ENCODE measurements at places on chromosomes 12 and 14. TPM values are rescaled to one million over a fixed set of nuclear protein-coding genes. Genes with fewer than 3 reads are reported as not detected.

The FSCB gene
- not detected for total RNA-seq

The C12orf56 gene
- total RNA-seq, result 2.8 TPM

The P2RX7 gene
- 0.23 TPM for total RNA-seq

The OR6C75 gene
- total RNA-seq, result not detected

GRCh38 chr14:34251662-34252061 is 210.4 kb downstream of the SPTSSA start:
- DNase-seq, result no peak

The SYNDIG1L gene
- not detected for total RNA-seq

The RNASE7 gene
- not detected for total RNA-seq

The MANSC4 gene
- total RNA-seq, result not detected

- no peak for DNase-seq
These were observed 10.0 kb upstream of the KLC1 start for GRCh38 chr14:103619057-103619456.

- DNase-seq, result no peak
These were observed 319 bp downstream of the GALNT6 start for GRCh38 chr12:51390891-51391282.

- no peak for DNase-seq
These were observed 25.8 kb downstream of the GPR135 start for GRCh38 chr14:59439256-59439965.

The DNAI7 gene
- total RNA-seq, result 0.10 TPM

DNA sequence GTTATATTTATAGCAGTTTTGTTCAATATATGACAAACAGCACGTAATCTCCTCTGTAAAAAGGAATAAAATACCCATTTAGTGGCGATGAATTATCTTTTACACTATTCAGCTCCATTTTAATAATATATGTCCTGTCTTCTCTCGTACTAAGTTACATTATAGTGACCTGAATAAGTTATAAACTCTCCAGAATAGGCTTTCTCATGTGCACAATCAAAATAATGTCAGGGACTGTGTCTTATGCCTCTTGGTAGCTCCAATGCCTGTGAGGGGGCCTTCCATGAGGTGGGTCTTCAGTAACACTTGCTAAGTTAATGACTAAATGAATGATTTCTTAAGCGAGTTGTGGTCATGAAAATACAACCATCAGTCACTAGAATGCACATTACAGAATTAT is 150.9 kb downstream of the MDGA2 start:
- DNase-seq, result no peak

The TRIM9 gene
- total RNA-seq, result 0.44 TPM

The KRT7 gene
- 16.8 TPM for total RNA-seq

GRCh38 chr14:49939884-49940510 is 47.1 kb downstream of the ARF6 start:
- no peak for DNase-seq

- DNase-seq, result no peak
These were observed 108.5 kb downstream of the DACT1 start for GRCh38 chr14:58746261-58746660.

The RFLNA gene
- total RNA-seq, result 5.4 TPM

GRCh38 chr12:100248886-100249285 is 18.0 kb downstream of the DEPDC4 start:
- no peak for DNase-seq

The GLIPR1L1 gene
- not detected for total RNA-seq

GRCh38 chr12:57458665-57459054 is 925 bp upstream of the GLI1 start:
- no peak for DNase-seq

The STON2 gene
- 0.36 TPM for total RNA-seq

DNA sequence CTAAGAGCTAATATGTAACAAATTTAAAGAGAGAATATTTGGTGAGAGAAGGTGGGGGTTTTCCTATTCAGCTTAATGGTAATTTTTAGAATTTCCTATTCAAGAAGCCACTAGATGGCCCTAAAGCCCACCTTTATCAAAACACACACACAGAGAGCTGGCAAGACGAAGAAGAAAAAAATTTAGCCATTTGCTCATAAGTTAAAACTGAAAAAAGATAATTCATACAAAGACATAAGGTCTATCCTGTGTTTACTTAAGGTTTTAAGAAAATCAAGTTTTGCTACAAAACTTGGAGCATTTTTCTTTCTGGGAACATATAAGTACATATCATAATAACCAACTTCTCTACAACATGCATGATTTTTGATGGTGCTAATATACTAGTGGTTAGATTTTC is 46.8 kb upstream of the PCED1B start:
- DNase-seq, result no peak

- DNase-seq, result no peak
These were observed 27.2 kb downstream of the KLC1 start for GRCh38 chr14:103656031-103656755.

- peak; percentile 35 for DNase-seq
These were observed 26.5 kb upstream of the ACTN1 start for GRCh38 chr14:69005432-69006148.

The CCDC85C gene
- total RNA-seq, result 96.6 TPM

The AICDA gene
- not detected for total RNA-seq

The ANG gene
- 1.9 TPM for total RNA-seq

The RASAL1 gene
- 0.28 TPM for total RNA-seq

GRCh38 chr14:87170179-87170578 is 822.8 kb downstream of the GALC start:
- DNase-seq, result no peak

The MSRB3 gene
- 89.7 TPM for total RNA-seq

DNA sequence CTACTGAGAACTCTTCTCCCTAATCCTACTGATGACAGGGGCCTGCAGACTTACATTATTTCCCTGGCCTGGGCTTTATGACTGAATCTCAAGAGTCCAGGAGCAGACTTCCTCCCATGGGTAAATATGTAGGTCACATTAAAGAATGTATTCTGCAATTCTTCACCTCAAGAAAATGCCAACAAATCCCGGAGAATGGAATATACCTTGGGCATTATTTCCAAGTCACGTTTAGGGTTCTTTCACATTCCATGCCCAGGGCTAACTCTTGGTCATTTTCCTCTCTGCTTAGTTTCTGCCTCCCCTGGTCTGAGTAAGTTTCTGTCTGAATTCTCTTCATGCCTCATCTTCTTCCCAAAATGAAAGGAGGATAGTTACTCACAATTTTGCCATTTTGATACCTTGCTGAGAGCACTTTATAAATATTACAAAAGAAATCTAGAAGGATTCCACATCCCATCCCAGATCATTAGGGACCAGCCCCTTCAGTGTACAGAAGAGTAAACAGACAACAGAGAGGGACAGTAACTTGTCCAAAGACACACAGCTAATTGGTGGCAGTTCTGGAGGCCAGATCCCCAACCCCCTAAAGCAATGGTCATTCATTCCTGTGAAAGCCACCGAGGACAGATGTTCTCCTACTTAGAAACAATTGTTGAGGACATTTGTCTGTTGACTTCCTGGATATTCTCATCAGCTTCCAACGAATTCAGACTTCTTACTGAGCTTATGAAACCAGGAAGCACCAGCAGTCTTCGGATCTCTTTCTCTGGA is 605 bp downstream of the PAH start:
- no peak for DNase-seq

DNA sequence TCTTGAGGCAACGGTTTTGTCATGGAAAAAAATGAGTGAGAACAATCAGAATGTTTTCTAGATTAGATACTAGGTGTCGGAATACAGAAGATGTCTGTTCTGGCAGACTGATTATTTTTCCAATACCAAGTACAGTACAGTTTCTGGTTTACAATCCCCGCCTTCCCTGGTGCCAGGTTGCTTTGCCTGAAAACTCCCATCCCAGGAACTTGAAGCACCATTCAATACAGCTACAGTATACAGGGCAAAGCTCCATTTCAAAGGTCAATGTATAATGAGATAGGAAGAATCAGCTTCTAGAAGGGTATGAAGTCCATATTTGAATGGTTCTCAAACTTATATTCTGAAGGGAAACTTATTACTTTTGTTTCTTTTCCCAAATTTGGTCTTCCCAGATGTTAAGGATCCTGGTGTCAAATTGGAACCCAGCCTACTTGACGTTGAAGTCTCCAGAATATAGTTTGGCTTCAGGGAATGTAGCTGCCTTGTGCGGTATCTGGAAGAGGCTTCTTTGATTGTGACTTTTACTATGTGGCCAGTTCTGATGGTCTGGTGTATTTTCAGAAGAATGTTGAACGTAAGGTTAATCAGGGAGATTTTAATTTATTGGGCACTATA is 238.0 kb upstream of the ATP2B1 start:
- no peak for DNase-seq

GRCh38 chr14:53491884-53492277 is 338.8 kb upstream of the DDHD1 start:
- no peak for DNase-seq

DNA sequence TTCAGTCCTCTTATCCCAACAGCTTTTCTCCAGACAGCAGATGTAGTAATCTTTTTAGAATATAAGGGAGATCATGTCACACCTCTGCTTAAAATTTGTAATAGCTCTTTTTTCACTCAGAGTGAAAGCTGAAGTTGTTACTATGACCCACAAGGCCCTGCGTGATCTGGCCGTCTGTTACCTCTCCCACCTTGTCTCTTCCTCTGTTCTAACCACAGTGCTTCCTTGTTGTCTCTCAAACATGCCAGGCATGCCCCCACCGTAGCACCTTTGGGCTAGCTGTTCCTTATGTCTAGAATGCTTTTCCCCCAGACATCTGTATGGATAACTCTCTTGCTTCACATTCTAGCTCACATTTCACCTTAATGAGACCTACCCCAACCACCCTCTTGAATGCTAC is 6.5 kb downstream of the NECAP1 start:
- no peak for DNase-seq

DNA sequence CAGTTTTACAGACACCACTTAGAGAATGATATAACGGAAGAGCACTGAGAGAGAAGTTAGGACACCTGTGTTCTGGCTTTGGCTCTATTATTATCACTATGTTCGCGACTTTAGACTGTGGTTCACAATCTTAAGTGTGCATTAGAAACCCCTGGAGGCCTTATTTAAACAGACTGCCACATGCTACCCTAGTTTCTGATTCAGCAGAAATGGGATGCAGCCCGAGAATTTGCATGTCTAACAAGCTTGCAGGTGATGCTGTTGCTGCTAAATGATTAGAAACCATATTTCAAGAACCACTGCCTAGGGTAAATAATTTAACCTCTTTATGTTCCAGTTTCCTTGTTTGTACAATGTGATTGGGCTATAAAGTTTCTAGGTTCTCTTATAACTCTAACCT is 3.6 kb upstream of the RAD51AP1 start:
- DNase-seq, result no peak

The FIGNL2 gene
- 0.23 TPM for total RNA-seq

DNA sequence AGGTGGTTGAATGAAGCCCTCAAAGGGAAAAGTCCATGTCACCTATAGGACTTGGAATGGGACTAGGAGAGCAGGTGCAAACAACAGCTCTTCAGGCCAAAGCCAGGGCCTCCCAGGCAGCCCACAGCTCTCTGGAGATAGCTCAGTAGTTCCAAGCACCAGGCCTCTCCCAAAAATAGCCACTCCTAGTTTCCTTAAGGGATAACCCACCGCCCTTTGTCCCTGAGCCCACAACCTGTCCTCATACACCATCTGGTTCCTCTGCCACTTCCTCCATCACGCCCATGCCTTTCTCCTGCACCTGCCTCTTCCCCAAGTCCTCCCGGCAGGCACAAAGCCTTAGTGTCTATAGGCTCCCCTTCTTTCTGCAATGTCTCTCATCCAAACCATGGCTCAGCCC is 2.1 kb downstream of the RAB15 start:
- DNase-seq, result no peak

The DCN gene
- 1.9 TPM for total RNA-seq

GRCh38 chr12:69575346-69575745 is 9.9 kb upstream of the CCT2 start:
- no peak for DNase-seq

- no peak for DNase-seq
These were observed 543 bp upstream of the GLIPR1 start for GRCh38 chr12:75479963-75480461.

The PDE3A gene
- total RNA-seq, result 0.03 TPM

DNA sequence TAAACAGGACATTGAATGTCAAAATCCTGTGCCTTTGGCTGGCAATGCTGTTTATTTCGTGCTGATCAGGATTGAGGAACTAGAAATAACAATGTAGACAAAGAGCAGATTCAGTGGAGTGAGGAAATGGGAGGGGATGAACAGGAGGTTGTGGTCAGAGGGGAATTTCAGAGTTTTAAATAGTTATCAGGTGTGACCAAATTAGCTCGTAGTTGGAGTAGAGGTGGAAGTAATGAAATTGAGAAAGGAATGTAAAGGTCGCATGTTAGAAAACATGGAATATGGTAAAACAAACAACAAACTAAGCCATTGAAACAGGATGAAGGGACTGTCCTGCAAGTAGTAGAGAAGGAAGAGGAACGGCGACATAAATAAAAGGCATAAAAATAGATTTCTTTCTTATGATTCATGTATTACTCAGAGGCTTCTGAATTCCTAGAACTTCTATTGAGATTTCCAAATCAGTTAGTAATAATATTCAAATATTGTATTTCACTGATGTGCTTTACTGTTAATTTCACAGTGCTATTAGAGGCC is 9.5 kb upstream of the SAV1 start:
- DNase-seq, result no peak

DNA sequence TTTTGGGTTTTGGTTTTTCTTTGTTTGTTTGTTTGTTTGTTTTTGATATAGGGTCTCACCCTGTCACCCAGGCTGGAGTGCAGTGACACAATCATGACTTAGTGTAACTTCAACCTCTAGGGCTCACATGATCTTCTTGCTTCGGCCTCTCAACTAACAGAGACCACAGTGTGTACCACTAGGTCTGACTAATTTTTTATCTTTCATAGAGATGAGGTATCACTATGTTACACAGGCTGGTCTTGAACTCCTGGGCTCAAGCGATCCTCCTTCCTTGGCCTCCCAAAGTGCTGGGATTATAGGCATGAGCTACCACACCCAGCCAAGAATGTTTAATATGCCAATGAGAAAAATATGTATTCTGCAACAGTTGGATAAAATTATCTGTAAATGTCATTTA is 29.6 kb upstream of the USP15 start:
- DNase-seq, result no peak

The RIMBP2 gene
- not detected for total RNA-seq

DNA sequence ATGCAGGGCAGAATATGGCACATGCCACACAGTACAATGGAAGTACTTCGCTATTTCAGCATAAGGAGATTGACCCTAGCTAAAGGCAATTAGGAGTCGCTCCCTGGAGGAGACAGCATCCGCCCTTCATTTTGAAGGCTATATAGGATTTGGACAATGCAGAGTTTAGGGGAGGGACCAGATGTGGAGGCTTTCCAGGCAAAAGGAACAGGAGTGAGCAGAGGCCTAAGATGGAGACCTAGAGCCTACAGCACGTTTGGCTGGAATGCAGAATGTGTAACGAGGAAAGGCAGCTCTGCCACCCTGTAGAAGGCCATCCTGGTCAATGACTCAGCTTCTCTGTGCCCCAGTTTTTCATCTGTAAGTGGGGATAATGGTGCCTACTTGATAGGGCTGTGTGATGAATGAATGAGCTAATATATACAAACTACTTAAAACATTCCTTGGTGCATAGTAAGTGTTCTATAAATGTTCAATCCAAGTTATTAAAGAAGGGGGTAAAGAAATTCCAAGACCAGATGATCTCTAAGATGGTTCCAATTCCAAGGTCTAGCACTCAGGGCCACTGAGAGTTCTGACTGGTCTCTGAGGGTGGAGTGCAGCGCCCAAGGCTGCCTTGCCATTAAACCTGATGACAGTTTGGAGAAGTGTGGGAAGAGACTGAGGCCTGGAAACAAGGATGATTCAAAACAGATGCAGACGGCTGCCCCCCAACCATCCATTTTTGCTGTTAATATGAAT is 54.3 kb upstream of the FRMD6 start:
- DNase-seq, result no peak
